Activated effector memory CD4-positive, alpha-beta T cell treated with Interleukin-2 at 50 U/mL for 16 hours (primary cell): ENCODE measurements at places on chromosomes 3 and 15.

DNA sequence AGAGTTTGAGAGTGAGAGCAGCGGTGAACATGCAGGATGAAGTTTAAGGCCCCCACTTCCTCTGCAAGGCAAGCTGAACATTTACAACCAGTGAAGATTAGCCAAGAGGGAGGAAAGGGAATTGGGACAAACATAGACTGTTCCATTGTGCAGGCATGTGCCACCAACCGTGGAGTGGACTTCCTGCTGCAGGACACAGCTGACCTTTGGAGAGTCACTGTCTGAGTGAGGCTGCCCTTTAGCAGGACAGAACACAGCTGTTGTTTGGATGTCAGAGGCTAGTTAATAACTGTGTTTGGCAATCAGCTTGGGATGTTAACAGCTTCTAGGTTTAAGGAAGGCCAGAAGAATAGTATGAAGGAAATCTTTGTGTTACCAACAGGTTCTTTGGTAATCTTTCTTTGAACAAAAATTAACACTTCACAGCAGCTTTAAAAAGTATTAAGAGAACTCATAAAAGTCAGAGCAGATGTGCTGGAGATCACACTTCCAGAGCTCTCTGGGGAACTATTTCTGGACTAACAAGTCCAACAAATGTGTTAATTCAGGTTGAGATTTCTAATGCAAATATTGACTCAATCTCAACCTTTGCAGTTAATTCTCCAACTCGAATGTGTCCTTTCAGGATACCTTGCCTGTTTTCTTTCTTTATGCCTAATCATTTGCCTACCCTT lies 31.4 kb downstream of the CTDSPL start:
- no peak for DNase-seq

GRCh38 chr15:48624700-48625099 lies 20.8 kb downstream of the FBN1 start:
- DNase-seq: no peak

GRCh38 chr3:43970920-43971319 lies 270.8 kb upstream of the TOPAZ1 start:
- no peak for DNase-seq

DNA sequence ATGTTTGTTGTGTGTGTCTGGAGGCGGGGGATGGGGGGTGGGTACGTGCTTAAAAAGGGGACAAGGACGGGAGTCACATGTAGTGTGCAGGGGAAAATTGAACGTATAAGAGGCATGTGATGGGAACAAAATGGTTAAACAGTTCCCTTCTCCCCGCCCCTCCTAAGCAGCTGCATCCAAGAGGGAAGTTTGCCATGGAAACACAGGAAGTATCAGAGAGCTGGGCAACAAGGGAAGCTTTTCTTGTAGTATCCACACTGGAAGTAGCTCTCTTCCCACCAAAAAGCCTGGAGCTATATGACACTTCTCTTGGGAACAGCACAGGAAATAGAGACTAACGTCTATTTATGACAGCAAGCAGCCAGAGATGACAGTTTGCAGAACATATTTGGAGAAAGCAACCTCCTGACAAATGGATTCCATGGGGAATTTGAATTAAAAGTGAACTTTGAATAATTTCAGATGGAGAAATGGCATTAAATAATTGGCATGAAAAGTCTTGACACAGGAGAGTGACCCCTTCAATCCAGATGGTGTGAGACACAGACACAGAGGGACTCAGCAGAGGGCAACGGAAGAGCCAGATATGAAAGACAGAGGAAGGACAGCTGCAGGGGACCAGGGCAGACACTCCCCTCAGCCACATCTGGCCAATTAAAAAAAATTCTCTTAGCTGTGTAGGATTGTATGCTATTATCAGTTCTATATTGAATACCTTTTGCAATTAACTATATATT lies 294.2 kb upstream of the TBL1XR1 start:
- no peak for DNase-seq

GRCh38 chr3:168807448-168807847 lies 711.7 kb upstream of the GOLIM4 start:
- no peak for DNase-seq

GRCh38 chr3:101809178-101810021 lies 30.4 kb downstream of the NXPE3 start:
- no peak for DNase-seq

DNA sequence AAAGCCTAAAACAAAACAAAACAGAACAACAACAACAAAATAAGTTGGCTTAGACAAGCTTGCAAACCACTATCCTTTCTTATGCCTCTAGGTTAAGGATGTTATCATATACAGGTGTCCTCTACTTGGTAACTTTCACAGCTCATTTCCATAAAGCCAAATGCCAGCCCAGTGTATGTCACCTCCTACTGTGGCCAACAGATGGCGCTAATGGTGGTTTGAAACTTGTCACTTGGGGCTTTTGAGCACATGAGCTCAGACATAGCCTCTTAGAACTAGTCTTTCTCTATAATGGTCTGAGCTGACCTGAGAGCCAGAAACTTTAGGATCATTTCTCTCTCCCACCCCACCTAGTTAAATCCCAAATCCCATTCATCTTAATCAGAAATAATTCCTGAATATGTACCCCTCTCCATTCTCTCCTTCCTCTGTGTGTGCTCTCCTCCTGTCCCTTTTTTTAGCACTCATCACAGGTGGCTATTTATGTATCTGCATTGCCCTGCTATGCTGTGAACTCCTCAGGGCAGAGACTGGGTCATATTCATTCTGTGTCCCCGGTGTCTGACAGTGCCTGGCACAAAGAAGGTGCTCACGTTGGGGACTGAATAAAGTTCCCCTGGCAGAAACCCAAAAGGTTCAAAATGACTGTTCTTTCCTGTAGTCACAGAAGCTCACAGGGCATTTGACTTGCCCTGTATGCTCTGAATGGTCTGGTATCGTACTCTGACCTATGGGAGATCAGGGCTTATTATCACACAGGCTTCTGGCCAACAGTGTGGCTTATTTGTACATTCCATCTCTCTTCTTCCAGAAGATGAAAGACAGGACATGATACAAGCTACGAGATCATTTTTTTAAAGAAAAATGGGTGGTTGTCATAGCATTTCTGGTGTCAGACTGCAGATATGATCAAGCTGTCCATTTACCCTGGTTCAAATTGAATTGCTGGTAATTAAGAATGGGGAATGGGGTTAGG lies 319.3 kb upstream of the AZI2 start:
- no peak for DNase-seq
